Smooth muscle cell of the brain vasculature (primary cell): ENCODE measurements at places on chromosomes 11 and 22.

DNA sequence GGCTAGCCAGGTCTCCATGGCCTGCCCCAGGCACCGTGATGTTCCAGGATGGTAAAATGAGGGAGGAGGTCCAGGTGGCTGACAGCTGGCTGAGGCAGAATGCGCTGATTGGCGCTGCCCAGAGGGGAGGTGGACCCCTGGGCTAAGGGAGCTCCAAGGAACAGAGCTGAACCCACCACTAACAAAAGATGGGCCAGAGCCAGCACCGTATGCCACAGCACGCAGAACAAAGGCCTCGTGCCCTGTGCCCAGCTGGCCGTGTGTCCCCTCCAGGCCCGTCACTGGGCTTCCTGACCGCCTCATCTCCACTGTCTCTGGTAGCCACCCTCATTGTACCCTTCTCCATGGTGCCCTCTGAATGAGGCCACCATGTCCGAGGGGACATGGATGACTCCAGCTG is 19.6 kb upstream of the PRODH start:
- DNase-seq: no peak

- peak; percentile 4 for DNase-seq
These were observed 26.8 kb upstream of the RAG1 start for GRCh38 chr11:36540998-36541397.

- no peak for DNase-seq
These were observed at the start of gene BRSK2 for GRCh38 chr11:1389932-1390568. BRSK2 (plus strand) TSS chr11:1389934; CDS start chr11:1390285, 351 bp downstream.

GRCh38 chr11:8593935-8594909 is at the start of gene STK33:
STK33 (minus strand) TSS chr11:8594228; CDS start chr11:8474905, 119,323 bp downstream.
- no peak for DNase-seq
